ENCODE measurements at places on chromosomes 5 and 9. TPM values are rescaled to one million over a fixed set of nuclear protein-coding genes. Genes with fewer than 3 reads are reported as not detected.

DNA sequence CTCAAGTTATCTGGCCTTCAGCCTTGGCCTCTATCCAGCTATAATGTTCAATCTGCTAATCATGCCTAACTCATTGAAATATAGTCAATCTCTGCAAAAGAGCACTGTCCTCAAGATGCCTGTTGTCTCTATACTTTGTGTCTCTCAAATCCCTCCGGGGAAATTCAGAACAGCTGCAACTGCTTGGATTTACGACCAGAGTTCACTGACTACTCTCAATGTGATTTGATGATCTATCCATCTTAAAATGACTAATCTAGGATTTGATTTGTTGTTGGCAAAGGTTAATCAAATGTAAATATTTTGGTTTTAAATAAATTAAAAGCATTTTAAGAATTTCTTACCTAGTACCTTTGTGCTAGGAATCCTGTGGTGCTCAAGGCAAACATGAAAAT, 40.9 kb downstream of the SVEP1 start:
- no peaks in the 10 kb centered on the region for H3K36me3 ChIP-seq
- H3K4me3 ChIP-seq, result no peak overlapping the region
- no peak for DNase-seq
- no peaks in the 10 kb centered on the region for H3K27me3 ChIP-seq

SHISAL2B gene
- 14.3 TPM for polyA plus RNA-seq

COL23A1 gene
- polyA plus RNA-seq, result 0.68 TPM

GRCh38 chr5:107515521-107516080, 155.1 kb downstream of the EFNA5 start:
- no peaks in the 10 kb centered on the region for H3K27me3 ChIP-seq
- no peaks in the 10 kb centered on the region for H3K36me3 ChIP-seq
- H3K4me3 ChIP-seq, result no peak overlapping the region
- H3K4me1 ChIP-seq, result no peaks in the 10 kb centered on the region

DNA sequence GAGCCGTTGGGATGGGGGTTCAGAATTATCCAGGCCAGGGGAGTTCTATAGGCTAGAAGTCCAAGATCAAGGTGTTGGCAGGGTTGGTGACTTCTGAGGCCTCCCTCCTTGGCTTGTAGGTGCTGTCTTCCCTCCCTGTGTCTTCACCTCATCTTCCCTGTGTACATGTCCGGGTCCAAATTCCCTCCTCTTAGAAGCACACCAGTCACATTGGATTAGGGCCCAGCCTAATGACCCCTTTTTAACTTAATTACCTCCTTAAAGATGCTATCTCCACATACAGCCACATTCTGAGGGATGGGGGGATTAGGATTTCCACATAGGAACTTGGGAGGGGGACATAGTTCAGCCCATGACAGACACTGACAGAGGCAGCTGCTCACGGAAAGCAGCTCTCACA, 12.1 kb downstream of the LRSAM1 start:
- H3K4me3 ChIP-seq, result no peak overlapping the region
- H3K4me1 ChIP-seq, result no peaks in the 10 kb centered on the region
- DNase-seq, result no peak
- no peak overlapping the region for H3K27ac ChIP-seq

ATP10B gene
- polyA plus RNA-seq, result 0.76 TPM

GRCh38 chr9:109098960-109099308, 20.8 kb downstream of the TMEM245 start:
- no peak overlapping the region for H3K4me3 ChIP-seq
- no peak for DNase-seq
- no peaks in the 10 kb centered on the region for H3K27me3 ChIP-seq
- H3K4me1 ChIP-seq, result peaks cover 70% of the 10 kb centered on the region

MSX2 gene
- 0.27 TPM for polyA plus RNA-seq

DNA sequence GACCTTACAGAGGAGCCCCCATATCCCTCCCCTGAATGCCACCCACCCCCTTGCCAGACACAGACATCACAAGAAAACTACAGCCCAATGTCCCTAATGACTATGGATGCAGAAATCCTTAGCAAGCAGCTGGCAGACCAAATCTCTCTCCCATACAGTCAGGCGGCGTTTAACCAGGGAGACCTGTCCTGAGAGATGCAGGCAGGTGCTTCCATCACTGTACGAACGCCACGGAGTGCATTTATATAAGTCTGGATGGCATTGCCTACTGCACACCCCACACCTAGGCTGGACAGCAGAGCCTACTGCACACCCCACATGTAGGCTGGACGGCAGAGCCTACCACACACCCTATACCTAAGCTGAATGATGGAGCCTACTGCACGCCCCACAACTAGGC, 34.4 kb upstream of the SARDH start:
- no peaks in the 10 kb centered on the region for H3K4me1 ChIP-seq
- peaks cover 42% of the 10 kb centered on the region for H3K36me3 ChIP-seq
- H3K27me3 ChIP-seq, result no peaks in the 10 kb centered on the region
- H3K27ac ChIP-seq, result no peak overlapping the region
- peak; percentile 17 for DNase-seq
- H3K4me3 ChIP-seq, result no peak overlapping the region

SREK1 gene
- 56.6 TPM for polyA plus RNA-seq

DNA sequence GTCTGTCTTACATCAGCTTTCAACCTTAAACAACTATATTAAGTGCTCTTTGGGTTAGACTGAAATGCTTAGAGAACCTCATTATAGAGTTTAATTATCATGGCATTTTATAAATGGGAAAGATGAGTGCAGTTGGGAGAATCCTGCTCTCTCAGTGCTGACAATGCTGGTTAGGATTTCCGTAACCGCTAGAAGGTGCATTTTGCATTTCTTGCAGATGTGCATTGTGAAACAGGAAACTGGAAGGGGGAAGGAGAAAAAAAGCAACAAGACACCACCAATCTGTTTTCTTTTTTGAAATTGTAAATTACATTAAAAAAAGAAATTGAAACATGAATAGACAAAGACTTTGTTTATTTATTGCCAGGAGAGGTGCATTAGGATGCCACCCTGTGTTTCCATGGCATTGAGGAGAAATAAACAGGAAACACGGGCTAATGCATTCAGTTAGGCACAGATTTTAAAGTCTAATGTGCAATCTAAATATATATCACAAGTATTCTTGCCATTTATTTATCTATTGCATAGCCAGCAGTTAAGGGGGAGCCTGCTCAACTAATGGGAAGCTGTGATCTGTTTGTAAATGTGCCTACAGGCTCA, 478.9 kb downstream of the PSAT1 start:
- no peak for DNase-seq
- H3K4me1 ChIP-seq, result no peaks in the 10 kb centered on the region
- H3K4me3 ChIP-seq, result no peak overlapping the region
- no peaks in the 10 kb centered on the region for H3K36me3 ChIP-seq

DNA sequence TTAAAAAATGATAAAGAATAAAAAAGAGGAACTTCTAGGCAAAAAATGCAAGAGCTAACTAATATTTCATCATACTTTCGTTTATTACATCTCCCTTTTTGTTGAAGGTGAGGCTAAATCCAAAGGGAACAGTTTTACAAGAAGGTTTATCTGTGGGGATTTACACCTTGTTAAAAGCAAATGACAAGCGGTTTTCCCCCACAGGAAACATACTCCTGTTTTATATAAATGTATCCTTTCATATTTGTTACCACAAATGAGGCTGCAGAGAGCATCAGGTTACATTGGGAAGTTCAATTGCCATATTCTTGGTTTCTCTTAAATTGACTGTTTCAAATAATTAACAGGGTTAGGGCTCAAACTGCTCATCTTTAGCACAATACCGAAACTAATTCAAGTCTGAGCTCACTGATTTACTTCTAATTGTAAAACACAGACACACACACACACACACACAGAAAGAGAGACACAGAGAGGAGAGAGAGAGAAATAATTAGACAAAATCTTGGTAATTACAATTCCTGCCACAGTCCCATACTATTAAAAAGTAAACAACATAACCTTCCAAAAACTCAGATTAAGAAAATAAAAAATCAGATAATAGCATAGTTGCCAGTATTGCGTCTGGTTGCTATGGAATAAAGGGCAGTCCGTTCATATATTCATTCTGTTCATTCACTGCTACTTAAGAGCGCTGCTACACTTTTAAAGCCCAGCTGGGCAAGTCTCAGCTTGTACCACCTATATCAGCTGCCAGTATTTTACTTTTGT, 17.1 kb downstream of the RFX3 start:
- peaks cover 6% of the 10 kb centered on the region for H3K4me1 ChIP-seq
- no peaks in the 10 kb centered on the region for H3K27me3 ChIP-seq
- H3K36me3 ChIP-seq, result no peaks in the 10 kb centered on the region
- H3K27ac ChIP-seq, result peak overlapping the region; percentile 34
- no peak for DNase-seq
- H3K4me3 ChIP-seq, result peak overlapping the region; percentile 4

FOXD4 gene
- polyA plus RNA-seq, result 0.38 TPM

DNA sequence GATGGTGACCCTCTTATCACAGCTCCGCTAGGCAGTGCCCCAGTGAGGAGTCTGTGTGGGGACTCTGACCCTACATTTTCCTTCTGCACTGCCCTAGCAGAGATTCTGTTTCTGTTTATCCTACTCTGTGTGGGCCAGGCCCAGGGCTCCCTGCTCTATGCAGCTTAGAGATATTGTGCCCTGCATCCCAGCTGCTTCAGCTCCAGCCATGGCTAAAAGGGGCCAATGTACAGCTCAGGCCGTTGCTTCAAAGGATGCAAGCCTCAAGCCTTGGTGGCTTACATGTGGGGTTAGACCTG, 2030.7 kb upstream of the CDH9 start:
- no peaks in the 10 kb centered on the region for H3K27me3 ChIP-seq
- no peak for DNase-seq
- H3K4me1 ChIP-seq, result peaks cover 7% of the 10 kb centered on the region
- no peak overlapping the region for H3K27ac ChIP-seq
- no peak overlapping the region for H3K4me3 ChIP-seq
- no peaks in the 10 kb centered on the region for H3K36me3 ChIP-seq
